ENCODE measurements at places on chromosomes 7 and 10.

GRCh38 chr7:97200018-97200417 lies 82.5 kb downstream of the SDHAF3 start:
- no peak for DNase-seq

DNA sequence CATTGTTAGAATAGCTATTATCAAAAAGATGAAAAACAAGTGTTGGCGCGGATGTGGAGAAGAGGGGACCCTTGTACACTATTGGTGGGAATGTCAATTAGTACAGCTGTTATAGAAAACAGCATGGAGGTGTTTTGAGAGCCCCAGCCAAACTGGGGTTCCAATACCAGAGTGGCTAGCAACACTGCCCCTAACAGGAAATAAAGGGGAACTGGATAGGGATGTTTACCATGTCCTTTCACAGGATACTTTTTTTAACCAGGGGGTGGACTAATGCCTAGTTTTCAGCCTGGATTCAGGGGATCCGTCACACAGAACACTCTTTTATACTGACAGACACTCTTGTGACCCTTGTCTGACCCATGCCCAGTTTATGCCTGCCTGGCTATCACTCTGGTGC lies 6.9 kb upstream of the GSTK1 start:
- DNase-seq: no peak

DNA sequence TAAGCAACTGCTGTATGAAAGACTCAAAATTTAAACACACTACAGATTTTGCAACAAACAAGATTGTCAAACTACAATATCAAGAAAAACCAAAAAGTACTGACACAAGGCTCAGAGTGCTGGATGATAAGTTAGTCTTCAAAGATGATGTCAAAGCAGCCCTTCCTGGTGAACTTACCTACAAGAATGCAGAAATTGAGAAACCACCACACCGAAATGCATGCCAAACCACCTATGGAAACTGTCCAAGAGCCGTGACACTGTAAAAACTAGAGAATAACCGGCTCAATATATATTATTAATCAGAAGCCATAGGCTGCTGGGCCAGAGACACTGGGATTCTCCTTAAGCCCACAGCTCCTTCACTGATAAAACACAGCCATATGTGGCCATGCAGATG lies 25.3 kb downstream of the DENND11 start:
- no peak for DNase-seq

DNA sequence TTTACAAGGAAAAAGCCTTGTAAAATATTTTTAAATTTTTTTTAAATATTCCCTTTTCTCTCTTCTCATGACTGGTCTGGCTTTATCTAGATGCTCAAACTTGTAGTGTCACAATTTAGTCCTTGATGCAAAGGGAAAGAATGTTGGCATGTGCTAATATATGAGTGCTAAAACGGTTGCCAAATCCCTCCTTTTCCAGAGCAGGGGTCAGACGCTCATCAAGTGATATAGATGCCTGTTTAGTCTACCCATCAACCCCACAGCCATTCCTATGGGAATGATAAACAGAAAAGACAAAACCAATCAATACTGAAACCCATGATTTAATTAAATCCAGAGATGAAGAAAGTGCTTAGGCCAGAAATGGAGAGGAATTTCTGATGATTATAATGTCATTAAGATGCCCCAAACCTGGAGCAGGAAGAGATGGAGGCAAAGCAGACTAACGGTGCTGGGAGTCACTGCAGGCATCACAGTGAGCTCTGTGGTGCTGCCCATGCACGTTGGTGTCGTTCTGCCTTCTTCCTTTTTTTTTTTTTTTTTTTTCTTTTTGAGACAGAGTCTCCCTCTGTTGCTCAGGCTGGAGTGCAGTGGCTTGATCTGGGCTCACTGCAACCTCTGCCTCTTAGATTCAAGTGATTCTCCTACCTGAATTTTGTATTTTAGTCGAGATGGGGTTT lies 210.1 kb upstream of the STK17A start:
- no peak for DNase-seq

- DNase-seq: no peak
These were observed 119.8 kb downstream of the SMURF1 start for GRCh38 chr7:99024066-99024465.

GRCh38 chr10:112584276-112584675 lies 137.3 kb downstream of the VTI1A start:
- no peak for DNase-seq

GRCh38 chr10:131231965-131232541 lies 79.5 kb downstream of the TCERG1L start:
- no peak for DNase-seq

GRCh38 chr10:1116051-1116450 lies 59.9 kb downstream of the WDR37 start:
- DNase-seq: no peak

DNA sequence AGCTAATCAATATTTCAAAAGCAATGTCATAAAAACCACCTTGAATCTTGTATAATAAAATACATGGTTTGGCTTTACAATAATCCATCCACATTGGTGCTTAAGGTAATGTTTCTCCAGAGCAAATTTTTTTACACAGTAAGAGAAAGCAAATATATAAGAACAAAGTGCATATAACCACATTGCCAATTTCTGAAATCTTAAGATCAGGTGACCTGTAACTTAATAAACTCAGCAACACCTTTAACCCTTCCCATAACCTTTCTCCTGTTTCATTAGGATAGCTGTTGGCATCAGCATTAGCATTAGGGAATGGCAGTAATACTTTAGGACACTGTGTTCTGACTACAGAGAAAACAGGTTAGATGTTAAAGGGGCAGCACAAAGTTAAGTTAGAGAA lies 155.9 kb upstream of the SEMA3D start:
- DNase-seq: no peak

GRCh38 chr7:151844071-151844824 lies 32.7 kb downstream of the PRKAG2 start:
- DNase-seq: no peak

Measured in left colon (tissue), 2 donors.